IMR-90 (cell line): ENCODE measurements at places on chromosomes 2 and 18. TPM values are rescaled to one million over a fixed set of nuclear protein-coding genes. Genes with fewer than 3 reads are reported as not detected.

DNA sequence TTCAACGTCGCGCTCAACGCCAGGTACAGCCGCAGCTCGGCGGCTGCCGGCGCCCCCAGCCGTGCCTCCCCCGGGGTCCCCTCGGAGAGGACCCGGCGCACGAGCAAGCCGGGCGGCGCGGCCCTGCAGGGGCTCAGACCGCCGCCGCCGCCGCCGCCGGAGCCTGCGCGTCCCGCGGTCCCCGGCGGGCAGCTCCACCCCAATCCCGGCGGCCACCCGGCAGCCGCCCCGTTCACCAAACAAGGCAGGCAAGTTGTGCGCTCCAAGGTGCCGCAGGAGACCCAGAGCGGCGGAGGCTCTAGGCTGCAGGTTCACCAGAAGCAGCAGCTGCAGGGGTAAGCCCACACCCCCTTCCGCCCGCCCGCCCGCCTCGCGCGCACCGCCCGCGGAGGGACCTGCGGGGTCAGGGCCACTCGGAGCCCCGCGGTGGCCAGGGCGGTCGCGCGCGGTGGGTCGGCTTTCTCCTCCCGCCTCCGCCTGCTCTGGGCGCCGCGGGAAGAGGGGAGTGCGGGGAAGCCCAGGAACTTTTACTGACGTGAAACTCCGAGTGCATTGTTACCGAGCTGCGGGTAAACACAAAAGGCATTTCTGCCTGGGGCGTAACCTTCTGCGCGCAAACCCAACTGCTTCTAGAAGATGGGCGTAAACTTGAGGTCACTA is 861 bp downstream of the LTBP1 start:
- peak overlapping the region; percentile 83 for H3K27ac ChIP-seq
- H3K4me1 ChIP-seq, result peaks cover 7% of the 10 kb centered on the region; the same call in 1 of the 2 replicates
- H3K4me3 ChIP-seq, result peak overlapping the region; percentile 61
- DNase-seq, result peak; percentile 54
- H3K27me3 ChIP-seq, result no peaks in the 10 kb centered on the region

GRCh38 chr2:215981115-215981514 is 32.2 kb downstream of the MREG start:
- H3K4me1 ChIP-seq, result no peaks in the 10 kb centered on the region; the same call in 1 of the 2 replicates
- H3K27ac ChIP-seq, result no peak overlapping the region
- no peak overlapping the region for H3K4me3 ChIP-seq
- no peaks in the 10 kb centered on the region for H3K36me3 ChIP-seq

- H3K27ac ChIP-seq, result no peak overlapping the region
- no peak overlapping the region for H3K4me3 ChIP-seq
- no peaks in the 10 kb centered on the region for H3K36me3 ChIP-seq
- peaks cover 41% of the 10 kb centered on the region for H3K27me3 ChIP-seq
- H3K4me1 ChIP-seq, result no peaks in the 10 kb centered on the region
Measured at GRCh38 chr2:108949316-108950239, 39.4 kb downstream of the EDAR start.

- H3K4me1 ChIP-seq, result no peaks in the 10 kb centered on the region
- DNase-seq, result no peak
- H3K27me3 ChIP-seq, result no peaks in the 10 kb centered on the region
- H3K4me3 ChIP-seq, result no peak overlapping the region
- no peaks in the 10 kb centered on the region for H3K36me3 ChIP-seq
Measured at GRCh38 chr2:212073360-212073759, 465.2 kb downstream of the ERBB4 start.

DNA sequence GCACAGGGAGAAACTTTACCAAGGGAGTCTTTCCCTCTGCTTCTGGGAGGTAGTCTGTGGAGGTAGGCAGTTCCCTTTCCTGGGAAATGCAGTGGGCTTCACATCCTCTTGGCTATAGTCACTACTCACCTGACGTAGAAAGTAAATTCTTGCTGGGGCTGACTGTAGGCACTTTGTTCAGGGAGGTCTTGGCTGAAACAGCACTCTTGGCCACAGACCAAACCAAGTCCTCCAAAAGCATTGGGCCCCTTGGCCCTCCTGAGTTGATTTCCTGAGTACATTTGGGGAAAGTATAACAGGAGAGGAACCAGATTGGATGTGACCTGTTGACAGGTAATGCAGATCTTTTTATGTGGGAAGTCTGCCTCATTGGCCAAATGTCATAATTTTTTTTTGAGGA is 108.9 kb downstream of the MGAT5 start:
- no peak for DNase-seq
- H3K4me1 ChIP-seq, result peaks cover 9% of the 10 kb centered on the region
- H3K27me3 ChIP-seq, result no peaks in the 10 kb centered on the region

Gene UBR3
- total RNA-seq, result 33.9 and 51.9 TPM in 2 replicates

Gene C1D
- 2.7 and 13.6 TPM in 2 replicates for total RNA-seq
